Effector memory CD8-positive, alpha-beta T cell (primary cell): ENCODE measurements at places on chromosomes 6 and 20.

DNA sequence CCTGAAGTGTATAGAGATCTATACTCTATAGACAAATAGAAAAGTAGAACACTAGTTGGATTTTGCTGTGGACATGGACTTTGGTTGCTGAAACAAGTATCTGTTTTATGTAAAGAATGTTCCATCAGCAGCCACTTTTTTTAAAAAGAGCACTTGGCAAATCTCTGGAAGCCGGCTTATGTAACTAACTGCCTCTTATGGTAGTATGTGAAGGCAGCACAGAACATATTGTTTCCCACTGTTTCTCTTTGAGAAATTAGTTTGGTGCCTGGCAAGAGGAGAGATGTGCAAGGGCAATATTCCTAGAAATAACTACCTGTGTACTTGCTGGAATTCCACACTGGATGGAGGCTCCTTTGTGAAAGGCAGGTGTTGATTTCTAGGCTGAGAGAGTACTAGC lies 242.3 kb upstream of the PREP start:
- no peak for DNase-seq

DNA sequence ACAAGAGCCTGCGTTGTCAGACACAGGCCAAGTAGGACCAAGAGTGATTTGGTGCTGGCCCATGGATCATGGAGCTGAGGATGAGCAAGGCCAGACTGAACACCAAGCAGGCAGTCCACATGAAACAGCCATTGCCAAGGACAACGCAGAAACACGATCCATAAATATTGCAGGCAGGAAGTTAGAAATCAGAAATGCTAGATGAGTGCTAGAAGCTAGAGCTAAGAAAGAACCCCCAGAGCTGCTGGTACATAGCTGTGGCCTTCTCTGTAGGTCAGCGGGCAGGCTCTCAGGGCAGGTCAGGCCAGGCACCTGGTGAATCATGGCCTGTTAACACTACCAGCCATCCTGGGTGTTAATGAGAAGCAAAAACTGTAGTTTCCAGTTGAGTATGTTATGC lies 119.7 kb downstream of the ALDH8A1 start:
- no peak for DNase-seq

DNA sequence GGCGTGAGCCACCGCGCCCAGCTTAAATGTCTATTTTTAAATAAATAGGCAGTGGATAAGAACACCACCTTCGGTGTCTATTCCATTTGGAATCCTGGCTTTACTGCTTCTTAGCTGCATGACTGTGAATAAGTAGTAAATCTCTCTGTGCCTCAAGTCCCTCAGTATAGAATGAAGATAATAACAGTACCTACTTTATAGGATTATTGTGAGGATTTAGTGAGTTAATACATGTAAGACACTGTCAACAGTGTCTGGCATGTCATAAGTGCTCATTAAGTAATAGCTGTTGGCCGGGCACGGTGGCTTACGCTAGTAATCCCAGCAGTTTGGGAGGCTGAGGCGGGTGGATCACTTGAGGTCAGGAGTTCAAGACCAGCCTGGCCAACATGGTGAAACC lies 10.1 kb downstream of the TPX2 start:
- no peak for DNase-seq

GRCh38 chr6:33543116-33543515 lies 37.0 kb downstream of the BAK1 start:
- DNase-seq = no peak

DNA sequence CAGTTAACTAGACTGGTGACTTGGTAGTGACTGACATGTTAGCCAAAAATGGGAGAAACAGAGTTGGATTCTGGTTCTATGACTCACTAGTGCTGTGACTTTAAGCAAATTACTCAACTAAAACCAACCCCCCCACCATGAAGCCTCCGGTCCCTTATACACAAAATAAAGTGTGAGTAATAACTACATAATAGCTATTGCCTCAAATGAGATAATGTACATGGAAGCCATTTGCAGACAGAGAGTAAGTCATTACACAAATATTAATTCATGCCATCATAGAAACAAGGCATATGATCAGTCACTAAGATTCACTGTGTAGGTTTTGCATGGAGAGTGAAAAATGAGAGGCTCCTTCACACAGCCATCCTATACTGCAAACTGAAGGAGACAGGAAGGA lies 111.9 kb downstream of the HIVEP2 start:
- DNase-seq = no peak

DNA sequence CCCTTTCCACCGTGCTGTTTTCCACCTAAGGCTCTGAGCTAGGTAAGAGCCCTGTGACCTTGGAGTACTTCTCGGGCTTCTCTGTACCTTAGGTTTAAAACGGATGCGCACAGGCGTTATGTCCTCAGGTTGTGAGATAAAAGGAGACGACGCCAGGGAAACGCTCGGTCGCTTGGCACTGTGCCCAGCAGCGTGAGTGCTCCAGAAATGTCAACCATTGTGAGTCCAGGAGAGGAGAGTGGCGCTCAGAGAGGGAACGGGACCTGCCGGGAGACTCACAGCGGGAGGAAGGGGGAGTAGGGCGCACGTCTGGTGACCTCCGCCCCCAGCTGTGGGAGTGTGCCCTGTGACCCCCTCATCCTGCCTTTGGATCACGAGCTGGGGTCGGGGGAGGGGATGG lies 33.8 kb upstream of the SCRT2 start:
- no peak for DNase-seq

- peak; percentile 14 for DNase-seq
Observed at GRCh38 chr6:135423649-135424128, 73.9 kb downstream of the AHI1 start.

- DNase-seq = no peak
Observed at GRCh38 chr6:101397199-101397598, 3.7 kb downstream of the GRIK2 start.

- DNase-seq = no peak
Observed at GRCh38 chr20:51189814-51190782, 167.2 kb upstream of the KCNG1 start.

- no peak for DNase-seq
Observed at GRCh38 chr6:34513646-34514045, 42.5 kb downstream of the SPDEF start.

DNA sequence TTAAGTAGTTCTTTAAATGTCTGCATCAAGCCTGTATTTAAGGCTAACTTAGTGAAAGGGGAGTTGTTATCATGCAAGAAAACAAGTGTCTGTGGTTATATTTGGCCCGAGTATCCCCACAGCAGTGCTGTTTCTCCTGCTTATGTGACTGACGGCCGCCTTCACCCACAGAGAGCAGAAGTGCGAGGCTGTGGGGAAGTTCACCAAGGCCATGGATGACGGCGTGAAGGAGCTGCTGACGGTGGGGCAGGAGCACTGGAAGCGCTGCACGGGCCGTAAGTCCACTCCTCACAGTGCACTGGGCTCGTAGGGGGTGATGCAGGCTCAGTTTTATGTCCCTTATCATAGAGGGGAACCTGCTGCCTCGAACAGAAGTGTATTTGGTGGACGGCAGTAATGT lies 53.2 kb upstream of the SYNJ2 start:
- no peak for DNase-seq

DNA sequence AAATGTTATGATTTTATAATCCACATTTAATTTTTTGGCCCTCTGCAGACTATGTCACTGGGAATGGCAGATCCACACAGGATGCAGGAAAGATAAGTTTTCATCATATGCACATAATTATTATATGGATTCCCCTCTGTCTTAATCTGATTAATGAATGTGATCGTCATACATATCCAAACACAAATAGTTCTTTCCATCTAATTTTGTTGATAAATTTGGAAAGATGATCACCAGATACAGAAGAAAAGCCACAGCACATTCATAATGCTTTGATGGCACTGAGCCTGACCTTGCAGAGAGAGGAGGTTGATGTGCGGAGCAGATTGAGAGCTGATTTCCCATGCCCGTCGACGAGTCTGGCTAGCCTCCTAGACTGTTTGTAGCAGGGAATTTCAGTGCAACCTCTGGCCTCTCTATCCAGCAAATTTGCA lies 471.5 kb downstream of the EPM2A start:
- no peak for DNase-seq

GRCh38 chr20:2385496-2385895 lies 4.8 kb downstream of the TGM6 start:
- DNase-seq = no peak

- no peak for DNase-seq
Observed at GRCh38 chr20:11844691-11845090, 73.0 kb upstream of the BTBD3 start.

DNA sequence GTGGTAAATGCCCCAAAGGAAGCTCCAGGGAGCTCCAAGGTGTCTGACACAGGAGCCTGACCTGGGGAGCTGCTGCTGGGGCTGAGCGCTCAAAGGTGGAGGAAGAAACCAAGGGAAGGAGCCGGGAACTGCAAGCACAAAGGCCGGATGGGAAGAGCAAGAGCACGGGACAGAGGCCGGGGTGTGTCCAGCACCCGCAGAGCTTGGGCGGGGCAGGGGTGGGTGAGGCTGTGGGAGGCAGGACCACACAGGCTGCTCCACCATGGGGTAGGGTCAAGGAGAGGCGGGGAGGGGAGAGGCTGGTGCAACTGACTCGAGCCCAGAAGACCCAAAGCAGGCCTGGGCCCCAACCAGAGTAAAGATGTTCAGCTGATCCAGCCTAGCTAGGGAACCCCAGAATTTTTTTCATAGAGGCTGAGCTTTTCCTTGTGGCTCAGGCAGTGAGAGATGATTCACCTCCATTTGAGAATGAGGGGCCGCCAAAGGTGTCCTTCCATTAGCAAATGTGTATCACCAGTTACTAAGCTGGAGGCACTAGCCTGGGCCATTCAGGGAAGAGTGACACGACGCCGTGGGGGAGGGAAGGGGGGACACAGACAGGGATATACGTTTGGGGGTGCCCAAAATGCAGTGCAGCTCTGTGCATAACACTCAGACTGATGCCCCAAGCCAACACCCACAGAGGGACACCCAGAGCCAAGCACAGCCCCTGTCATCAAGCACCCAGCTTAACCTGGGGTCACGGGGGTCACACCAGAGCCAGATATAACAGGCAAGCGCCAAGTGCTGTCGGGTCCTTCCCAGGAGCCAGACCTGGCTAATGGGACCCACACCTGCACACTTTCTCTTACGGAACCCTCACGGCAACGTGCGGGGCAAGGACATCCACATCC lies 21.3 kb upstream of the TLDC2 start:
- no peak for DNase-seq

DNA sequence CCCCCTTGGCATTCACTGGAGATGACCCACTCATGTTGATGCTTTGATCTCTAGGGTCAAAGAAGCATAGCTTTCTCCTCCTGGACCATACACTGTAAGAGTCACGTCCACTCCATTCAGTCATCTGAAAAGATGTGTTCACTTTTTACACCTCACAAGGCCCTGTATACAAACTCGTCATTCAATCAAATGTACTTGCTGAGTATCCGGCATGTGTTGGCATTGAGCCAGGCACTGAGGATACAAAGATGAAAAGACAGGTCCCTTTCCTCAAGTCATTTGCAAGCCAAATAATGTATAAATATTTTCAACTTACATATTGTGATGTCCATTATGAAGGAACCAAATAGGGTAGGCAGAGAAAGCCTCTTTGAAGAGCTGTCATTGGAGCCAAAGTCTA lies 32.6 kb upstream of the CSNK2A1 start:
- DNase-seq = no peak

DNA sequence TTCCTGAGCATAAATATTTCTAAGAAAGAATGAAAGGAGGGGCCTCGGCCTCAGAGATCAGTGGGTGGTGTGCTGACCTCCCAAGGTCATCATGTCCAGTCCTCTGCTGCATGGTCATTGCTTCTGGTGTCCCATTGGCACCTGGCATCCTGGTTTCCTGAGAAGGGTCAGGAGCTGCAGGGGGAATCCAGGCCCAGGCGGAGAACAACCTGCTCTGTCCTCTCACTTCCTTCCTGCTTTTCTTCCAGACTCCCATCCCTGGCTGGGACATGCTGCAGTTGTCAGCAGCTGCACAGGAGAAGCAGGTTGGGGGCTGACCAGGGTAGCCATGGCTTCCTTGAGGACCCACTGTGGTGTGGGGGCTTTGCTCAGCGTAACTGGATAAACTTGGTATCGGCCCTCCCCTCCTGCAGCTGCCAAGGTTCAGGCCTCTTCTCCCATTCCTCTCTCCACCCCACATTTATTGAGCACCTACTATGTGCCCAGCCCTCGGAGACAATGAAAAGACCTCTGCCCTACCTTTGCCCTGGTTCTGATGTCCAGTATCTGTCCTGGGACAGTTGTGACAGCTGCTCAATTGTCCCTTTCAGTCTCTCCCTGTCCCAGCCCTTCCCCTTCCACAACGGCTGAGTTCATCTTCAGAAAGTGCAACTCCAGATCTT lies 155.2 kb downstream of the CEBPB start:
- no peak for DNase-seq

- DNase-seq = peak; percentile 76
Observed at GRCh38 chr6:25556516-25556915, 95.5 kb upstream of the SCGN start.

DNA sequence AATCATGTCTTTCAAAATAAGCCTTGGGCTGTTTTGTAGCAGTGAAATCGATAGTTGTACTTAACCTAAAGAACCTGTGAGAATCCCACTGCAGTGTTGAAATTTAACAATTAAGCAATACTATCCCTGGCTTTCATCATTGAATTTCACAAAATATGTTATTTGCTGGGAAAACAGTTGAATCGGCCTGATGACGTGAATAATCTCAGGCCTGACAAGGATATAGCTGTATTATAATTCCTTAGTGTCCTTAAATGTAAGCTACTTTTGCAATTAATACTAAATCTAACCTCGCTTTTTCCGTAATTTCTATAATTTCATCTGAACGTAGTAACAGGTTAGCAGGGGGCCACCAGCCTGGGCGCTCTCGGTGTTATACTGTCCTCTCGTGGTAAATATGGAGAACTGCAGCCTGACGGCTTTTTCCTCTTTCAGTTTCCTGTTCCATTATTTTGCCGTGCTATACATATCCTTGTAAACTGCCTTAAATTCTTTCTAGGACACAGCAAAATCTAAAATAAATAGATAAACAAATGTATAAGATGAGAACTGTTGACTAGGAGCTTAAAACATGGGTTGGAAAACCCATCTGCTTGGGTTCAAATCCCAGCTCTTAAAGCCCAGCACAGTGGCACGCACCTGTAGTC lies 24.0 kb downstream of the MTFR2 start:
- peak; percentile 52 for DNase-seq

DNA sequence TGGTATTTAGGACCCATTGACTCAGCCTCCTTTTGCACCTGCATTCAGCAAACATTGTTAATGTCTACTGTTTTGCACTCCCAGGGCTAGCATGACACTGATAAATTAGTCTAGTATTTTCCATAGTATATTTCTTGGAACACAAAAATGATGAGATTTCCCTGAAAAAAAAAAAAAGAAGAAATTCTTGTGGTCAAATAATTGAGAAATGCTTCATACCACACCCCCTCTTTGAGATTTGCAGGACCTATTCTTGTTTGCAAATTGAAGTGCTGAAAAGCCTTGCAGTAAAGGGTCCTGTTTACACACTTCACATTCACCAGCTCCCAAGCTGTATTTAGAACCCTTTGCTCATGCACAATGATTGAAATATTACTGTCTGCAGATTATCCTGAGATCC lies 36.3 kb upstream of the CLIC5 start:
- no peak for DNase-seq

DNA sequence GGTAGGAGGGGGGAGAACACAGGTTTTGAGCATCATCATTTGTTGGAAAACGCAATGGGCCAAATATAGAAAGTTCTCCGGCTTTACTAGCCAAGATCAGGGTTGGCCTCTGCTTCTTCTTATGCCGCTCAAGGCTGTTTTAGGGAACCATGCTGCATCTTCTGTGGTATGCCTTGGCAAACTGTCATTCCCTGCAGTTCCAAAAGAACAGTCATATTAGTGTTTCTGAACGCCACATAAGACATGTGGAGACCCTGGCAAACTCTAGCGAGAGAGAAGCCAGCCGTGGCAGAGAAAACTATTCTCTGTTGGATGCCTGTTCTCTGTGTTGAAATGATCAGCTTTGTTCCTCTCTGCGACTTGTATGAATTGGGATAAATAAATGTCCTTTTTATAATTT lies 10.8 kb downstream of the ACTR5 start:
- no peak for DNase-seq
